ENCODE measurements at places on chromosomes 4 and X.

DNA sequence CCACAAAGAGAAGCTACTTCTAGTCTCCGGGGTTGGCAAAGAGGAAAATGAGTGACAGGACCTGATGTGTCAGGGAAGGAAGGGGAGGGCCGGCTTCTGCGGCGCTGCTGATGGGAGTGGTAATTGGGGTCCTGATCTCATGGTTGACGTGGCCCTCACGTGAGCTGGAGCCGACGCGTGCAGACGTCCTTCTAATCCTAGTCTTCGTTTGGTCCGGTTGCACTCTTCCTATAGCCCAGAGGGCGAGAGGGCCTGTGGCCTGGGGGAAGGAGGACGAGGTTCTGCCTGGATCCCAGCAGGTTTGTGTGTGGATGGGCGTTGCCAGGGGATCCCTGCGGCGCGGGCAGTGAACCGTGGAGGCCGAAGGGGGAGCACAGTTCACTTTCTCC, at the start of gene ARMCX1:
TSS of gene ARMCX1 (plus strand) at position 186 of the 389 bp plus-strand sequence. CDS start 2,384 bp downstream, outside the sequence.
- peak; percentile 60 for DNase-seq

DNA sequence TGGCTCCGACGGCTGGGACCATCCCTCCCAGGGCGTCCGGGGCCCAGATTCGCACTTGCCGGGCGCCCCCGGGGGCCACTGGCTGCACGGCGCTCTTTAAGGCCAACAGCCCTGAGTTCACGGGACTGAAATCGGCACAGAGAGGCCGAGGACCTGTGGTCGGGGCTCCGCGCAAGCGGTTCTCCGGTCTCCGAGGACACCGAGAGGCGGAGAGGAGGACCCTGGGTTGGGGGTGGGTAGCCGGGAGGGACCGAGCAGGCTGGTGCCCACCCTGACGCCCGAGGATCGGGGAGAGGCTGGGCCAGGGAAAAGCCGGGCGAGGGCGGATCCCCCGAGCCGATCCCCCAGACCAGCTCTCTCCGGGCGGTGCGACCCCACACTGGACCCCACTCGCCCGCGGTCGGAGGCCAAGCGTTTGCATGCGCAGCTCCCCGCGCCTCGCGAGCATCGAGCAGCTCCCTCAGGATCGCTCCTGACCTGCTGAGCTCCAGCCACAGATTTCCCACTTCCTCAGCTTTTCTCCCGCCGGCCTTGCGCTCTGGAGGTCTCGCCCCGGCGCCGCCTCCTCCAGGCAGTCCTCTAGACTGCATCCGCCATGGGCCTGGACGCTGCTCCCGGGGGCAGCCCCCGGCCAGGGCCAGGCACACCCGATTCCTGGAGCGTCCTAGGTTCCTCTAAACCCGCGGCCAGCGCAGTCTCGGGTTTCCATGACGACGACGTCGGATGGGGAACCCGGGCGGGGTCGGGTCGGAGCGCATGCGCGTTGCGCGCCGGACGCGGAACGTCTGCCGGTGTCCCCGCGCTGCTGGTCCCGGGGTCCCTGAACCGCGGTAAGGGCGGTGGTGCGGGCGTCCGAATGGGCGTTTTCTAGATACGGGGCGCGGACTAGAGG, 17.6 kb upstream of the NAT8L start:
- no peak for DNase-seq

DNA sequence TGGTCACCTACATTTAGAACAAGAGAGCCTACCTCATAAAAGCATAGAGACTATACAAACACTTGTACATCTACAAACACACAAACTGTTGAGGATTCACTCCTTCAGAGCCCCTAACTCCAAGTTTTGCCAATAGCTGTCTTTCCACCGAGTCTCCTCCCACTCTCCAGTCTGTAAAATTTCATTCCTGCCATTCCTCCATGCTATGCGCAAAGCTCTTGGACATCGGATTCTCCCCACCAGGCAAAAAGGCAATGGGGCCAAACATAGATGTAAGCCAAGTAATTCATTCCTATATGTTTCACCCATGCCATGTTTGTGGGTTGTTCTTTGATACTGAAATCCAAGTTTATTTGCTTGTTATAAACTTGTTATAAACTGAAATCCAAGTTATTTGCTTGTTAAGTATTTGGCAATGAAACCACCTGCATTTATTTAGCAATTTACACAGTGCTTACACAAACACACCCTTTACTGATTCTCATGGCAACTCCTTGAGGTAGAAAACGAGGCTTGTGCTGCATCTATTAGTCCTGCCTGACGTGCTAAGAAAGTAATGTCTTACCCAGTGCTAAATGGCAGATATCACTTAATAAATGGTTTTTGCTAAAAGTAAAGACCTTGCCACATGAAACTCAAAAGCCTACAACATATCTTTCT, 91.1 kb downstream of the SCFD2 start:
- no peak for DNase-seq

DNA sequence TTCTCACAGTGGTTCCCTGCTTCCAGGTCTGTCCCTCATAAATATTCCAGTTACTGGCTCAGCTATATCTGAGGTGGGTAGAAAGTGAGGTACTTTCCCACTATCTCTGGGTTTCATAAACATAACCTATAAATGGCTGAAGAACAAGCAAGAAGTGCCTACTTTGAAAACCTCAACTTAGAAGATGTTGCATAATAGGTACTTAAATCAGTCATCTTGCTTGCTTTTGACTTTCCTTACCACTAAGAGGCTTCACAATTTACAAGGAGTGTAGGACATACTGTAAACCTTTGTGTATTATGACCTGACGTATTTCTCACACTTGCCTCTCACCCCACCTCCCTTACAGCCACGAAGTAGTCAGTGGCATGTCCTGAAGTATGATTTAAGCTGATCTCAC, 145.9 kb downstream of the PCDH19 start:
- no peak for DNase-seq

DNA sequence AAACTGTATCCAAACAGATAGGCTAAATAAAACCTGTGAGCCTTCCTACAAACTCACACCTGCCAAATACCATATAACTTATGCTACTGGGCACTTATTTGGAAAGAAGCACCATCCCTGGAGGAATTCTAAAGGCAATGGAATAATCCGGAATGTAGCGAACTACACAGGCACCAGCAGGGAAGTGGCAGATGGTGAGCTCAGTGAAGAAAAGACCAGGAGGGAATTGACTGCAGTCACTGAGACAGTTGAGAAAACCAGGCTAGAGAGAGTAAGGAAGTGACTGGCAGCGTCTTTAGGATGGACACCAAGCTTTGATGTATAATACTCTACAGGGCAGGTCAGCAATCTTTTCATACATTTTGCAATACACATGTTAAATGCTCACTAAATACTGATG, 16.3 kb downstream of the NDNF start:
- no peak for DNase-seq

DNA sequence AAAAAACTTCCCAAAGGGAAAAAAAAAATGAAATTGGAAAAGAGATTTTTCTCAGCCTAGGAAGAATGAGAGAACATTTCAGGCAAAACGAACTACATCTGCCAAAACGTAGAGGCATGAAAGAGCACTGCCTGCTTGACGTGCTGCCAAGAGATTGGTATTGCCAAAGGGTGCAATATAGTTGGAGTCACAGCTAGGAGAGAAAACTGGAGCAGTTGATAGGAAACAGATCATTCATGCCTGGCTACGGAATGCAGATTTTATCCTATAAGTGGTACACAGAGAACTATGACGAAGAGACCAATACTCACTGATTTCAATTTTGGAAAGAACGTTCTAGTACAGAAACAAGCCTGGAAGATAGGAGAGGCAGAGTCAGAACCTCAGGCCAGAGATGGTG, 68.4 kb upstream of the IQCM start:
- DNase-seq = no peak

DNA sequence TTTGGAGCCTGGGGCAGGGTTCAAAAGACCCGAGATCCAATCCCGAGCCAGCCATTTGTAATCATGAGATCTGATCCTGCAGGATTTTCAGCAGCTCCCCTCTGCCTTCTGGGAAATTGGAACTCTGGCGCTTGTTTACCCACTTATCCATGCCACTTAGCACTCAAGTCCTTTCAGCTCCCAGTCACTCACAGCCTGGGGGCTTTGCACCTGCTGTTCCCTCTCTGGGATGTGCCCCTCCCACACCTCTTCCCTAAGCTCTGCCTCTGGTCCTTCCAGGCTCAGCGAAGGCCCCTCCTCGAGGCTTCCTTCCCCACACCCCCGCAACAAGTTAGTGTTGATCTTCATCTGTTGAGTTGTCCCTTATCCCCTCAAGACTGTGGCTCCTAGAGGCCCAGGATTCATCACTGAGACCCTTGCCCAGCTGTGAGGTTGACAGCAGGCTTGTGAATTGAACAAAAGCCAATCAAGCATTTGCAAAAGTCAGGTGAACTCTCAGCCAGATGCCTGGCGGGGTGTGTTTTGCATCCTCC, 99.1 kb upstream of the AFAP1 start:
- DNase-seq = no peak

- no peak for DNase-seq
Measured at GRCh38 chr4:120862432-120862831, 60.1 kb downstream of the PRDM5 start.

DNA sequence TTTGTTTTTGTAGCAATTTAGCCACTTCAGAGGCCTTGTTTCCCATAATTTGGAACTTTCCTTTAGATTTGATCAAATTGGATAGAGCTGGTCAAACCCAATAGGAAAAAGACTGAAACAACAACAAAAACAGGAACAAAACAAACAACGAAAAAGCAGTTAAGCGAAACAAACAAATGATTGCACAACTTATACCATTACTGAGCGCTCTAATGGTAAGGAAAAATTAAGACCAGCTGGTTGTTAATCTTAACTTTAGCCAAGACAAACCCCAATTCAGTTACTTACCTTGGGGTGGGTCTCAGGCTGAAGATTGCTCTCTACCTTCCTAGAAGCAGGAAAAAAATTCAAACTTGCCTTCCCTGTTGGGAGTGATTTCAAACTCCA, 38.3 kb downstream of the SPCS3 start:
- DNase-seq = no peak

DNA sequence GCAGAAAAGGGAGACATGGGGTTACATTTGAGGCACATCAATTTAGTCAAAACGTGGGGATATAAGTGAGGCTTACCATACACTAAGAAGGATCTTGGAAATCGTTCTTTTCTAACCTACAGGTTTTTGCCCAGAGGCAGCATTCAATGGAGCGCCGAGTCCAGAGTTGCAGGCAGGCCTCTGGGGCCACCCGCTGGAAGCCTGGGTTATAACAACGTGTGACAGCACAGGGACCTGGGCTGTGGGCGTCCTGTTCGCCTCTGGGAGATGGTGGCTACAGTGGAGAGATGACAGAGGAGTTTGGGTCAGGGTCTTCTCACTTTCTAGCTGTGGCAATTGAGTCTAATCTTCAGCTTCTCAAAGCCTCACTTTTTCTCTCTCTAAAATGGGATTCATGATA, 53.9 kb downstream of the ENPP6 start:
- DNase-seq = no peak

GRCh38 chr4:72326692-72327632, 242.1 kb downstream of the ADAMTS3 start:
- DNase-seq = no peak

- DNase-seq = no peak
Measured at GRCh38 chrX:155956649-155957048, 40.8 kb upstream of the IL9R start.

DNA sequence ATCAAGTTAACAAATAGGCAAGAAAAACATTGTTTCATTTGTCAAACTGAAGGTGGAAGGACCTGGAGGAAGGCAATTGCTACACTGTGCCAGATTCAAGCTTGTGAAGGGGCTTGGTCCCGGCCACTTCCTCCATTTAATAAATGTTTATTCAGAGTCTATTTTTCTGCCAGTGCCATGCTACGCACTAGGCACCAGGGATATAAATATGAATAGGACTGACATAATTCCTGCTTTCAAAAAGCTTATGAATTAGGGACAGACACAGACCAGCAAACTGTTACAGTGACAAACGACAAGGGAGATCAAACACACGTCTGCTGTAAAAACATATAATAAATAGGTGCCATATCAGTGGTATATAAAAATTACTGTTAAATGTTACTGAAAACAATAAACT, 571 bp downstream of the TLR6 start:
- DNase-seq = no peak

DNA sequence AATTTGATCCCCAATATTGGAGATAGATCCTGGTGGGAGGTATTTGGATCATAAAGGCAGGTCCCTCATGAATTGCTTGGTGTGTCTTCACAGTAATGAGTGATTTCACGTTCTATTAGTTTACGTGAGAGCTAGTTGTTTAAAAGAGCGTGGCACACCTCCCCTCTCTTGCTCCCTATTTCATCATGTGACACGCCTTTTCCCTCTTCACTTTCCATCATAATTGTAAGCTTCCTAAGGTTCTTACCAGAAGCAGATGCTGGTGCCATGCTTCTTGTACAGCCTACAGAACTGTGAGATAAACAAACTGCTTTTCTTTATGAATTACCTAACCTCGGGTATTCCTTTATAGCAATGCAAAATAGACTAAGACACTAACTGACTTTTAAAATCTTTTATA, 34.0 kb upstream of the FMR1 start:
- no peak for DNase-seq

- no peak for DNase-seq
Measured at GRCh38 chr4:104279744-104280143, 214.9 kb downstream of the CXXC4 start.

DNA sequence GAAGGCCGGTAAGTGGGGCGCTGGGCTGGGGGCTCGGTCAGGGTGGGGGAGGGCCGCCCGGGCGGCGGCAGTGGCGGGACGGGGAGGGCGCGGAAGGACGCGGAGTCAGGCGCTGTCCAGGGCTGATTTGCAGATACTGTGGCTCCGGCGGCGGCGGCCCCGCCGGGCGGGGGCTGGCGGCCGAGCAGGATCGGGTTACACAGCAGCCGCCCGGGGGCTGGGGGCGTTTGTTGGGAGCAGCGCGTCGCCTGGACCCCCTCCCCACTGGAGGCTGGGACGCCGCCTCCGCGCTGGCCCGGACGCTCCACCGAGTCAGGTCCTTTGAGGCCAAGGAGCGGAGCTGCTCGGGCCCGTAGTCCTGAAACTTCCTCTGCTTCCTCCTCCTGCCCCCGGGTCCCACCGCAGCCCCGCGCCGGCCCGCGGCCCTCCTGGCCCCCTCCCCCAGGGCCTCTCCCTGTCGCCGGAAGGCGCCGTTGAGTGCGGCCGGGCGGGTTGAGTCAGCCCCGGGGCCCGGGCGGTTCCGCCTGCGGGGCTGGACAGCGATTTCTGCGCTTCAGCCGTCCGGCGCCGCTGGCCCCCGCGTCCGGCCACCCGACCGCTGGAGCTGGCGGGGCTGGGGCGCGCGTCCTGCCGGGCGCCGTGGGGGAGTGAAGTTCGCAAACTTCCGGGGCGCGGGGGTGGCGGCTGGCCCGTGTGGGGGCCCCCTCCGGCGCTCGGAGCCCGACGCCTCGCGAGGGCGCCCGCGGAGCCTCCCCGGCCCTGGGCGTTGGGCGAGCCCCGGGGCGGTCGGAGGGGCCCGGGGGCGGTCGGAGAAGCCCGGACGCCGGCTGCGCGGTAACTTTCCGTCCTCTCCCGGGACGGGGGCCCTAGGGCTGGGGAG, 746 bp downstream of the REST start:
- no peak for DNase-seq

Measured in C1 segment of cervical spinal cord (tissue), 14 donors.